ENCODE measurements at places on chromosomes 3 and 15.

GRCh38 chr3:66092175-66092995 lies 53.7 kb upstream of the MAGI1 start:
- DNase-seq = no peak

GRCh38 chr3:8371085-8371551 lies 130.5 kb upstream of the LMCD1 start:
- no peak for DNase-seq

DNA sequence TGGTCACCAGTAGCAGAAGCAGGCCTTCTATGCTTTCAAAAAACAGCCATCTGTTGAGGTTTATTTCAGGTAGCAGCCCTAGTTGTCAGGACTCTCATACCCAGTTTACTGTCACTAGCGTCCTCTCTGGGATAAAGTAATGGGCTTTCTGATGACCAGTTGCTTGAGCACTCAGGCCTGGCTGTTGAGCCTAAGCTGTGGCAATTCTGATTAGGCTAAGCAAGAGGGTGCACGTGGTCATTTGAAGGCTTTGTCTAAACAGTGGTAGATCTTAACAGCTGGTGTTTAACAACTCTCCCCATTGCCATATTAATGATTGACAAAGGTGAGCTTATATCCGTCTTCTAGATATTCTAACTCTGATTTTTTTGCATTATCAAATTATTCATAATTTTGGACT lies 132.9 kb upstream of the TMCO5A start:
- DNase-seq = no peak

DNA sequence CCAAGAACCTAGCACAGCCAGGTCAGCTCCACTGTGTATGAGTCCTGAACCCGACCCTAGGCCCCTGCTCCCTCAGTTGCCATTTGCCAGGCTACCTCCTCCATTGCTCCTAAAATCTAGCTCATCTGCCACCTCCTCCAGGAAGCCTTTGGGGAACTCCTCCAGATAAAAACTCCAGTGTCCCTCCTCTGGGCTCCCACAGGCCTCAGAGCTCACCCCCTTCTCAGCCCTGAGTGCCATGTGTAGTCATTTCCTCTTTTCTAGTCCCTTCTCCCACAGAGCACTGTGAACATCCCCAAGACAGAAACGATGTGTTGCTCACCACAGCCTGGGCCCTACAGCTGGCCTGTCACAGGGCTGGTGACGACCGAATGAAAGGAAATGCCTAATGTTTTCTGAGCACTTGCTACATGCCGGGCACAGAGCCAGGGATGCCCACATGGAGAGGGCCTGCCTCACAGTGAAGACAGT lies 61.0 kb downstream of the IQSEC1 start:
- no peak for DNase-seq

GRCh38 chr3:17092583-17092933 lies 207.8 kb downstream of the PLCL2 start:
- no peak for DNase-seq

DNA sequence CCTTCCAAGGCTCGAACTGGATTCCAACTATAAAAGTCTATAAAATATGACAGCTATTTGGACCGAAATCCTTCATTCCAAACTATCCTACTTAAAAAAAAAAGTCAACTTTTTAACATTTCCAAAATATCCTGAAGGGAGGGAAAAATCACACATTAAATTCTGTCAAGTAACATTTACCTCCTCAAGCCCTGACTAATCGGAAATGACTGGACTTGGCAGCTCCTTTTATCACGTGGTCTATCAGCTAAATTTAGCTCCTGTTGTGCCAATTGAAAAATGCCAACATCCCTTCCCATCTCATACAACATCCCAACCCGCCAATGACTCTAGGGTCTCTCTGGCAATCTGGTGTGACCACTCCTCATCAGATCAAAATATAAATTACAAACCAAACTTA lies 297.9 kb downstream of the FHIT start:
- no peak for DNase-seq
